ENCODE measurements at places on chromosomes 13 and 19.

- DNase-seq: no peak
Observed at GRCh38 chr13:86383151-86383550, 583.9 kb upstream of the SLITRK6 start.

DNA sequence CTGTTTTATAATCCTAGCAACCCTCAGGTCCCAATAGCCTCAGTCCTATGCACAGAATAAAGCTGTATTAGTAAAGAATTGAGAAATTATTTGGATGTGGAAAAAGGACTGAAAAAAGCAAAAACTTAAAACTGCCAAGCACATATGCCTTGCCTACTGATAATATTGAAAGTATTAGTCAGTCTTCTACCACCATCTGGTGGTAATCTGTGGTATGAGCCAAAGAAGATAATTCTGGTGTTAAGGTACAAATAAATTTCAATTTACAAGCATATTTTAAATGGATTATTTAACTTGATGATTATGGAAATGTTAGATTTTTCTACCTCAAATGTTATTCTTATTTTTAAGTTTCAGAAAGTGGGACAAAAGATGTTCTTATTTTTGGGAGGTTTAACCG lies 460.3 kb upstream of the KLHL1 start:
- no peak for DNase-seq

DNA sequence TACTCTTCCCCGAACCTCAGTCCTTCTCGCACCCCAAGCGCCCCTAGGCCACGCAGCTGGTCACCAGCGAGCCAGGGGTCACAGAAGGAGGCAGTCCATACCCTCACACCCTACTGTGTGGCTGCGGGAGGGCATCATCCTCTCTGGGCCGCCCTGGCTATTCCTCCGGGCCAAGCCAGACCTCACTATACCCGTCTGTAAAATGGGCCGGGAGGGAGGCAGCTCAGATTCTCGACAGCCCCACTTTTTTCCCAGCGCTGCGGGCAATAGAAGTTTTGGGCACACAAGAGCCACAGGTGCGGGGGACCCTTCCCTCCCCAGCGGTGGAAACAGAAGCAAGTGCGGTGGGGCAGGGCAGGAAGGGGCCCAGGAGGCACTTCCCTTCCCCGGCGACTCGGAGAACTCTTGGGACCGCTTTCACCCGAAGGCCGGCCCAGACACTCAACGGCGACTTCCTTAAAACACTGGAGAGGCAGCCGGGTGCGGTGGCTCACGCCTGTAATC lies 5.6 kb upstream of the ARRDC2 start:
- no peak for DNase-seq

DNA sequence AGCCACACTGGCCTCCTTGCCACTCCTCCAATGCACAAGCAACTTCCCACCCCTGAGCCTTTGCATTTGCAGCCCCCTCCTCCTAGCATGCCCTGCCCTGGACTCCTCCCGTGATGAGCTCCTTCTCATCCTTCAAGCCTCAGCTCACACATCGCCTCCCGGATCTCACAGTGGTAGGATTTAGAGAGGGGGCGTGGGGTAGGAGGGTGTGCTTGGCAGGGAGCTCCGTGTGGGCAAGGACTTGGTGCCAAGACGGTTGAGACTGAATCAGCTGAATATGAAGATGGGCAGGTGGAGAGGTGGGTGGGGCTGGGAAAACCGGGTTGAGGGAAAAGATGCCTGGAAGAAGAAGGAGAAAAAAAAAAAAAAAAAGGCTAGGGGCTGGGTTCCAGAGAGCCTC lies 48.4 kb upstream of the ZNRF4 start:
- no peak for DNase-seq

GRCh38 chr13:30319130-30319529 lies 11.8 kb upstream of the KATNAL1 start:
- DNase-seq: no peak

DNA sequence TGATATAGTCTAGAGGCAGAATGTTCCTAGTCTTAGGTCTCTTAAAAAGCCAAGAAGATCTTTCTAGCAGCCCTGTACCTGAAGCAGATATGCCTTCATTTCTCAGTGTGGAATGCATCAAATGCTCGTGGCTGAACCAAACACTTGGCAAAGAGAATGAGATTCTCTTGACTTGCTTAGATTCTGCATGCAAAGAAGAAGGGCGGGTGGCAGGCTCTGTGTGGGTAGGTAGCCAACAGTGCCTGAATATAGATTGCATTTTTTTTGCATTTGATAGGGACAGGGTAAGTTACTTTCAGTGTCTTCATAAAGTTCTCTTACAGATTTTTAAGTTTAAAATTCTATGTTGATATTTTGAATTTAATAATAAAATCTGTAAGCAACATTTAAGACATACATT lies 27.3 kb downstream of the IFT88 start:
- DNase-seq: no peak

DNA sequence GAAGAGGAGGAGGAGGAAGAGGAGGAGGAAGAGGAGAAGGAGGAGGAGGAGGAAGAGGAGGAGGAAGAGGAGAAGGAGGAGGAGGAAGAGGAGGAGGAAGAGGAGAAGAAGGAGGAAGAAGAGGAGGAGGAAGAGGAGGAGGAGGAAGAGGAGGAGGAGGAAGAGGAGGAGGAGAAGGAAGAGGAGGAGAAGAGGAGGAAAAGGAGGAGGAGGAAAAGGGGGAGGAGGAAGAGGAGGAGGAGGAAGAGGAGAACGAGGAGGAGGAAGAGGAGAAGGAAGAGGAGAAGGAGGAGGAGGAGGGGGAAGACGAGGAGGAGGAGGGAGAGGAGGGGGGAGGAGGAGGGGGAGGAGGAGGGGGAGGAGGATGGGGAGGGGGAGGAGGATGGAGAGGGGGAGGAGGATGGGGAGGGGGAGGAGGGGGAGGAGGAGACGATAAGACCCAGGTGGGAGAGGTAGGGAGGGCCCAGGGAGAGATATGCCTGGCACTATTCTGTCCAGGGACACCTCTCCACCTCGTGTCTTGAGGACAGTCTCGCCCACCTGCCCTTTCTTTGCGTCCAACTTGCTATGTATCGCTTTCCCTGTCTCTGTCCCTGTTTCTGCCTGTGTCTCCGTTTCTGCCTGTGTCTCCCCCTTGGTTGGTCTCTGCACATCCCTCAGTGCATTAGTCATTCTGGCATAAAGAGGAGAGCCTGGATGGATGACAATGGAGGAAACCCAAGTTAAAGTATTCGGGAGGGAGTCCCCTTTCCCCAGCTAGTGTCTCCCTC lies 7.1 kb upstream of the KLK5 start:
- DNase-seq: no peak

DNA sequence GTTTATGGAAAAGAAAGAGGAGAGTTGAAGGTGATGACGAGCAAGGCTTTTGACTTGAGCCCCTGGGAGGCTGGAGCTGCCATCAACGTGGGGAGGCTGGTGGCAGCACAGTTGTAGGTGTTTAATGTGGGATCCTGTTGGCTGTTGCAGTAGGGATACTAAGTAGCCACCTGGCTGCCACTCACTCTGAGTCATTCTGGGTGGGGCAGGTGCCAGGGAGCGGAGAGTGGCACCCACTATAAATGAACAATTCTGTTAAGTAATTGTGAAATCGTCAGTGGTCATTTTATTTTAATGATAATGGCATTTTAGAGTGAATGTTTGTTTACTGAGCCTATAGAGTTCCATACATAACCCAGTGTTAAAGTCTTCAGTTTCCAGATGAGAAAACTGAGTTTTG lies 9.8 kb downstream of the ZNF317 start:
- DNase-seq: no peak

- no peak for DNase-seq
Observed at GRCh38 chr19:50926144-50926543, 14.9 kb upstream of the KLK4 start.

GRCh38 chr13:20848944-20849343 lies 53.6 kb downstream of the XPO4 start:
- no peak for DNase-seq

GRCh38 chr13:22735011-22735995 lies 445.5 kb upstream of the SGCG start:
- DNase-seq: no peak

DNA sequence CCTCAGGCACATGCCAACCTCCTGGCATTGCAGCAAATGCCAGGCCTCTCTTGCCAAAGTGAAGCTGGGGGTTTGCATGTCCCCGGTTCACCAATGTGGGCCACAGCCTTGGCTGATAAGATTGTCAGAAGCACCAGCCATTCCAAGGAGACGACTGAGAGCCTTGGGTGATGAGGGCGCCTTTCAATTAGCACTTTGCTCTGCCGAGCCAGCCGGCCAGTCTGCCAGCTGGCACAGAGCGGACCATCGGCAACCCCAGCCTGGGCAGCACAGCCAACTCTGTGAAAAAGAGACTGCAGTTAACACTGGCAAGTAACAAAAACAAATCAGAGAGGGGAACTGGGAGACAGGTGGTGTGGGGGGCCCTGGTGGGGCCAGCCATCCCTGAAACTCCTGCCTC lies 67.3 kb downstream of the EFNB2 start:
- no peak for DNase-seq

GRCh38 chr13:25135896-25136295 lies 36.2 kb downstream of the AMER2 start:
- DNase-seq: no peak

GRCh38 chr13:28147495-28147894 lies 9.2 kb downstream of the PAN3 start:
- DNase-seq: no peak

DNA sequence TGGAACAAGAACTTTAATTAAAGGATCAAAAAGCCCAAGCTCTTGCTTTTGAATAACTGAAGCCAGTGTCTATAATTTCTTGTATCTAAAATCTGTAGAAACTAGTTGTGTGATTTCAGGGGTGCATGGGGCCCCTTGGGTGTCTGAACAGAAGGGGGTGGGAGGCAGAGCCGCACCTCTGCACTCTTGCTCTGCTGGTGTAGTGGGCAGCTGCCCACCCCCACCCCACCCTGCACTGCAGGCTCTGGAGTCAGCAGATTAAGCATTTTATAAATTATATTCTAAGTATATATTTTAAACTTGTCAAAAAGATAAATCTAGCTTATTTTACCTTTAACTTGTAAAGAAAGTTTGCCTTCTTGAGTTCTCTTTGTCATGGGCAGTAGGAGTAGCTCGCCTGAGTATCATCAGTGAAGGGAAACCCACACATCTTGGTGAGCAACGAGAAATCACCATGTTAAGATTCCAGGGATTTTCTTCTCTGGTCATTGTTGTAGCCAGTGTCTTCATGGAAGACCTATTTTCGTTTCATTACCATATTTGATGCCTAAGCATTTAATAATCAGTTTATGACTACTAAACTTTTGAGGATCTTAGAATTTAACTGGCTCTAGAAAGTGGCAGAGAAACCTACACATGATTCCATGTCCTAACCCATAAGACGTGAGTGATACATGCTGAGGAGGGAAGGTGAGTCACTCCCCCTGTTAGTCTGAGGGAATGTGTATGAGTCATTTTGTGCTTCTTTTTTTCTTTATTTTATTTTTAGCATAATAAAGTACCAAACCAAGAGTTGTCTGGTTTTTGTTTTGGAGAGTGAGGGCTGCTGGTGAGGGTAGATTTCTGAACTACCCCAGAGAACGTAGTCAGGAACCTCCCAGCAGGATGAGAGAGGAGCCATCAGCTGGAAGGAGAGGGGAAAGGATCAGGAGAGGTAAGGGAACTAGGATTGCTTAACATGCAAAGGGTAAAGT lies 7.7 kb downstream of the UBE2L5 start:
- DNase-seq: no peak

- DNase-seq: no peak
Observed at GRCh38 chr19:10292206-10292788, 2.5 kb downstream of the ICAM5 start.

DNA sequence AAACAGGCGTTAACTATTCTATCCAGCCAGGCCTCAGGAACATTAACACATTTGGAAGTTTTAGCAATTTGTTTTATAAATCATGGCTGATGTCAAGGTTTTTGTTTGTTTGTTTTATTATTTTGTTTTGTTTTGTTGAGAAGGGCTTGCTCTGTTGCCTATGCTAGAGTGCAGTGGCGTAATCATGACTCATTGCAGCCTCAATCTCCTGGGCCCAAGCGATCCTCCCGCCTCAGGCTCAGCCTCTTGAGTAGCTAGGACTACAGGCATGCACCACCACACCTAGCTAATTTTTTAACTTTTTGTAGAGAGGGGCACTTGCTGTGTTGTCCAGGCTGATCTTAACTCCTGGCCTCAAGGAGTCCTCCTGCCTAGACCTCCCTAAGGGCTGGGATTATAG lies 28.3 kb downstream of the NUP58 start:
- DNase-seq: no peak

DNA sequence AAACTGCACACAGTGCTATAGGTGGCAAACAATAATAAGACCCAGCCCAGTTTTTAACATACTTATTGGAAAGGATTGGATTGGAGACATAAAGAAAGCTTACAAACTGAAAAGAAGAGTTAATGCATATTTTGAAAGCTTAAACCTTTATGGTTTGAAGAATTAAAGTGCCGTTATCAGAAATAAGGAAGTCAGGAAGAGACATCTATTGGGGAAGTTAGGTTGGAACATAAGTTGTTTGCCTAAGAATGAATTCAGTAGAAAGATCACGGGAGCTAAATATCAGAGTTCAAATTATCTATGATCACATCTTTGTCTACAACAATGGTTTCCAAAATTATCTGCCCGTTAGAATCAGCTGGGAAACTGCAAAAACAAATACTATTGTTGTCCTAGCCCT lies 767.9 kb downstream of the PCDH9 start:
- DNase-seq: no peak

DNA sequence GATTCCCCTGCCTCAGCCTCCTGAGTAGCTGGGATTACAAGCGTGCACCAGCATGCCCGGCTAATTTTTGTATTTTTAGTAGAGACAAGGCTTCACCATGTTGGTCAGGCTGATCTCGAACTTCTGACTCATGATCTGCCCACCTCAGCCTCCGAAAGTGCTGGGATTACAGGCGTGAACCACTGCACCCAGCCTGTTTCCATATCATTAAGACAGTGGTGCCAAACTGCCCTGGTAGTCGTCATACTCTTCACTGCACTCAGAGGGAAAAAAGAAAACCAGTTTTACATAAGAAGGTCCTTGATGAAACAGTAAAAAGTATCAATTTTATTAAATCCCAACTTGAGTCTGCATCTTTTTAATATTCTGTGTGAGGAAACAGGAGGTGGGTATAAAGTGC lies 14.9 kb downstream of the CDADC1 start:
- no peak for DNase-seq

DNA sequence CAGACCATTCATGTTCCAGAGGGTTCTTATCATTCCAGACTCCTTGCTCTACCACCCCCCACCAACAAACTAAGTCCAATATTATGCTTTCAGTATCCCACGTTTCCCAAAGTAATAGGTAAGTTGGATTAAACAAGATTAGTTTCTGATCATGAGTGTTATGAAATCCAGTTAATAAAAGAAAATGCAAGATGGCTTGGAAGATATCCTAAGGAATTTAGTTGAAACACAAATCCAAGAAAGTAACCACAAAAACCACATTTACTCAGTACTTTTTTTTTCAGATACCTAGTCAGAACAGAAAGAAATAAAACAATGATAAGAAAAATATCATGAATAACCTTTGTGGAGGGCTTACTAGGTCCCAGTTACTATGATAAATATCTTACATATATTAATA lies 119.4 kb upstream of the MIR17HG start:
- DNase-seq: no peak

DNA sequence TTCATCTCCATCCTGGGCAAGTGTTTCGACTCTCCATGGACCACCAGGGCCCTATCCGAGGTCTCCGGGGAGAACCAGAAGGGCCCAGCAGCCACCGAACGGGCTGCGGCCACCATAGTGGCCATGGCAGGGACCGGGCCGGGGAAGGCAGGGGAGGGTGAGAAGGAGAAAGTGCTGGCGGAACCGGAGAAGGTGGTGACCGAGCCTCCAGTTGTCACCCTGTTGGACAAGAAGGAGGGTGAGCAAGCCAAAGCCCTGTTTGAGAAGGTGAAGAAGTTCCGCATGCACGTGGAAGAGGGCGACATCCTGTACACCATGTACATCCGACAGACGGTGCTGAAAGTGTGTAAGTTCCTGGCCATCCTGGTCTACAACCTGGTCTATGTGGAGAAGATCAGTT lies 4.7 kb upstream of the MAP2K7 start:
- no peak for DNase-seq

Data from stimulated activated CD4-positive, alpha-beta T cell treated with anti-CD3 and anti-CD28 coated beads, Interleukin-1b, Interleukin-23, amount 100 ng/mL, for 1 hour (primary cell).